Vagina (tissue), 2 donors: ENCODE measurements at places on chromosomes 1 and 21.
A peak's percentile ranks its signal among the peaks of the same experiment; 100 is the strongest.

DNA sequence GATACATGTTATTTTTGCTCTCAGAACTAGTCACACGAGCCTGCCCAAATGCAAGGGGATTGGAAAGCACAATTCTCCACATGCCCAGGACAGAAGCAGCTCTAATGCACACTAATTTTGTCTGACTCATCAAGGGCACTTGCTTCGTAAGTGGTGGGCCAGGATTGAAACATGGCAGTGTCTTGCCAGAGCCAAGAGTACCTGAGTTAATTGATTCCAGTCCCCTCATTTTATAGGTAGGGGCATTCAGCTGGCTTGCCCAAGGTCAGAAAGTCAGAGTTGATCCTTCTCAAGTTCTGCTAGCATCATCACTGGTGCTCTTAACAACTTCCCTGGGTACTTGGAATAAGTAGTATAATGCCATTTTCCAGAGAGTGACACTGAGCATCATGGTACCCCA lies 356.1 kb downstream of the ZNF326 start:
- no peak for DNase-seq
- no peaks in the 10 kb centered on the region for H3K4me1 ChIP-seq
- no peak overlapping the region for H3K4me3 ChIP-seq
- H3K27me3 ChIP-seq: no peaks in the 10 kb centered on the region
- no peaks in the 10 kb centered on the region for H3K36me3 ChIP-seq

DNA sequence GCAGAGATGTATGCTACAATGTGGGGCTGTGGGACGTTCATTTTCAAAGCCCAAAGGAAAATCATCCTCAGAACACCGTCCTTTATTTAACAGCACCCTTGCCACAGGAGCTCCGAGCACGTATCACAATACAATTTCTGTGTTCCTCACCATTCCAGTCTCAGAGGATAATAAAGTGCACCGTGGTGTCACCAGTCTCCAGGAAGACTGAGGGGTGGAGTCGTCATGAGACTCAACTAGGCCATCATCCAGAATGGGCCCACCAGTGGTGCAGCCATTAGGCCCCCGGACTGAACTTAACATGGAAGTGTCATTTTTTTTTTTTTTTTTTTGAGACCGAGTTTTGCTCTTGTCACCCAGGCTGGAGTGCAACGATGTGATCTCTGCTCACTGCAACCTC lies 17.2 kb downstream of the SEC16B start:
- DNase-seq: no peak
- no peak overlapping the region for H3K4me3 ChIP-seq
- H3K36me3 ChIP-seq: peaks cover under 1% of the 10 kb centered on the region
- no peaks in the 10 kb centered on the region for H3K27me3 ChIP-seq
- no peaks in the 10 kb centered on the region for H3K4me1 ChIP-seq
- H3K27ac ChIP-seq: no peak overlapping the region

GRCh38 chr1:24199291-24199900 lies 12.3 kb upstream of the IFNLR1 start:
- no peak for DNase-seq
- H3K4me1 ChIP-seq: peaks cover 18% of the 10 kb centered on the region
- no peak overlapping the region for H3K4me3 ChIP-seq
- no peak overlapping the region for H3K27ac ChIP-seq

GRCh38 chr1:157088607-157089006 lies 11.0 kb downstream of the ETV3L start:
- H3K27ac ChIP-seq: no peak overlapping the region
- no peak for DNase-seq
- H3K27me3 ChIP-seq: no peaks in the 10 kb centered on the region
- no peaks in the 10 kb centered on the region for H3K36me3 ChIP-seq

DNA sequence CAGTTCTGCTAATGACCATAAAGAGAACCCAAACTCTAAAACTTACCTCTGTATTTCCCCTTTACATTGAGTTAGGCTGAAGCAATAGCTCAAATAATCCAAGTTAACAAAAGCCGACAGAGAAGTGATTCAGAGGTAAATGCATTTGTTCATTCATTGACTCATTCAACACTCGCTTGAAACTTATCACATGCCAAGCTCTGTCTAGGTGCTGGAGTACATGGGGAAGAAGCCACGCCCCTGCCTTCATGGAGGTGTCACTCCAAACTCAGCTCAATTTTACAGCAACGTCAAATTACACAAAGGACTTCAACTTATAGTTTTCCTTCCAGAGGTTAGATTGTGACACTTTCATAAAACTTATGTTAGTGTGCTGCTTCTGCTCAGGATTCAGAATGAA lies 45.8 kb downstream of the SLC25A24 start:
- no peaks in the 10 kb centered on the region for H3K27me3 ChIP-seq
- H3K36me3 ChIP-seq: peaks cover 47% of the 10 kb centered on the region
- no peak overlapping the region for H3K4me3 ChIP-seq
- H3K4me1 ChIP-seq: no peaks in the 10 kb centered on the region
- DNase-seq: no peak

DNA sequence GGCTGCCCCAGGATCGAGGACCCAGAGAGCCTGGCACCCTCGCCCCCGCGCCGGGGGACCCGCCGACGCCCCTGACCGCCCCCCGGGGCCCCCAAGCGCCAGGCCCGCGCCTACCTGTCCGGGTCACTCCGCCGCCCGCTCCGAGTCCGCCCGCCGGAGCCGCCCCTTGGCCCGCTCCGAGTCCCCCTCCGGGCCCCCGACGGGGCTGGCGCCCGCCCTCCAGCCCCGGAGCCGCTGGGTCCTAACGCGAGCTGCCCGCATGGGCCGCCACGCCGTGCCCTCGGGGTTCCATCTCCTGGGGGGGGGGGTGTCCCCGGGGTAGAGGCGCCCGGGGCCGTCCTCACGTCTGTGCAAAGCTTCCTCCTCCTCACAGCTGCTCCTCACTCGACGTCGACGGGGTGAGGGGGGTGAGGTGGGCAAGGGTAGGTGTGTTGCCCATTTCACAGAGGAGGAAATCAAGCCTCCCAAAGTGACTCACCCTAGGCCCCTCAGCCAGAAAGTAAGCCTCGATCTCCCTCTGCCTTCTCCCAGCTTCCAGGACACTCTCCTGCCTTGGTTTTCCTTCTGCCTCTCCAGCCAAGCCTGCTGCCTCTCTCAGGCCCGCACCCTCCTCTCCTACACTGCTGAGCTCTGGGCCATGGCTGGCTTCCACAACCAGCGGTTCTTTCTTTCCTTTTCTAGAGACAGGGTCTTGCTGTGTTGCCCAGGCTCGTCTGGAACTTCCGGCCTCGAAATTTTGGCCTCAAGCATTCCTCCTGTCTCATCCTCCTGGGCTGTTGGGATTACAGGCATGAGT lies at the start of gene MFAP2:
Gene MFAP2, minus strand, starts transcription at position 148 of the 796 bp plus-strand sequence. CDS start 2,347 bp downstream, outside the sequence.
- no peaks in the 10 kb centered on the region for H3K27me3 ChIP-seq
- peak within 1 kb of the TSS; percentile 51 for H3K4me3 ChIP-seq
- H3K4me1 ChIP-seq: peaks cover 57% of the 10 kb centered on the region
- H3K36me3 ChIP-seq: no peaks in the 10 kb centered on the region
- no peak for DNase-seq

DNA sequence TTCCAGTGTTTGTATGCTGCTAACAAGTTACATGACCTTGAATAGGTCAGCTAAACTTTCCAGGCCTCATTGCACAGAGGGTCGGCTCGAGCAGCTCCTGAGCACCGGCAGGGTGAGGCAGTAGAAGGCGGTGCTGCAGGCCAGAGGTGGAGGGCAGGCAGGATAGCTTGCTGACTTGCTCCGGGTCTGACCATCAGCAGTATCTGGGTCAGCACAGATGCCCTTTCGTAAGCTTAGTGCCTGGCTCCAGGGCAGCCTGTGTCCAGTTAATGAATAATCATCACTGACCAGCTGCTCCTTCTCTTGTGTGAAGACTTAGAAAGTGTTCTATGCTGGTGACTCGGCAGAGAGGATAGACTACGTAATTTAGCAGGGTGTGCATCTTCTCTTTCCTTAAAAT lies 6.9 kb downstream of the MAPKAPK2 start:
- peaks cover 100% of the 10 kb centered on the region for H3K4me1 ChIP-seq
- DNase-seq: no peak
- no peaks in the 10 kb centered on the region for H3K36me3 ChIP-seq
- H3K27me3 ChIP-seq: no peaks in the 10 kb centered on the region

GRCh38 chr1:222736470-222736869 lies 532 bp upstream of the FAM177B start:
- no peak overlapping the region for H3K27ac ChIP-seq
- H3K27me3 ChIP-seq: no peaks in the 10 kb centered on the region
- DNase-seq: no peak
- H3K36me3 ChIP-seq: no peaks in the 10 kb centered on the region
- no peaks in the 10 kb centered on the region for H3K4me1 ChIP-seq

GRCh38 chr1:23528250-23528978 lies 2.6 kb downstream of the E2F2 start:
- no peaks in the 10 kb centered on the region for H3K36me3 ChIP-seq
- no peaks in the 10 kb centered on the region for H3K27me3 ChIP-seq
- peaks cover 53% of the 10 kb centered on the region for H3K4me1 ChIP-seq
- DNase-seq: no peak
- H3K27ac ChIP-seq: no peak overlapping the region
- H3K4me3 ChIP-seq: no peak overlapping the region

DNA sequence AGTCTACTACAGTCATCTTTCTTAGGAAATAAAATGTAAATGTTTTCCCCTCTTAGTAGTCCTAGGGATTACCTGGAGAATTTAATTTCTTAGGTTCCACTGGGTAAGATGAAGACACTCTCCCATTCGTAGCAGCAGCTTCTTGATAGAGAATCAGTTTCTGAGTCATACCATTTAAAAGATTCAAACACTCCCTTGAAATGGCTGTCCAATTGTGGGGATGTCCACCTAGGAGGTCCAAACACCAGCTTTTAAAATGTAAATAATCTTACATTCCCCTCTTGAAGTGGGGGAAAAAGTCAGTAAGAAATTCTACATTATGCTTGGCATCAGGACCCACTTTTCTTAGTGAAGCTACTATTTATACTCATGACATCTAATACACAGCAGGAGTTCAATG lies 37.5 kb downstream of the NDC1 start:
- no peaks in the 10 kb centered on the region for H3K4me1 ChIP-seq
- H3K27ac ChIP-seq: no peak overlapping the region
- H3K27me3 ChIP-seq: no peaks in the 10 kb centered on the region

GRCh38 chr1:111082421-111083203 lies 57.3 kb downstream of the DRAM2 start:
- no peak overlapping the region for H3K27ac ChIP-seq
- no peaks in the 10 kb centered on the region for H3K27me3 ChIP-seq
- no peak overlapping the region for H3K4me3 ChIP-seq
- H3K4me1 ChIP-seq: no peaks in the 10 kb centered on the region
- DNase-seq: no peak

DNA sequence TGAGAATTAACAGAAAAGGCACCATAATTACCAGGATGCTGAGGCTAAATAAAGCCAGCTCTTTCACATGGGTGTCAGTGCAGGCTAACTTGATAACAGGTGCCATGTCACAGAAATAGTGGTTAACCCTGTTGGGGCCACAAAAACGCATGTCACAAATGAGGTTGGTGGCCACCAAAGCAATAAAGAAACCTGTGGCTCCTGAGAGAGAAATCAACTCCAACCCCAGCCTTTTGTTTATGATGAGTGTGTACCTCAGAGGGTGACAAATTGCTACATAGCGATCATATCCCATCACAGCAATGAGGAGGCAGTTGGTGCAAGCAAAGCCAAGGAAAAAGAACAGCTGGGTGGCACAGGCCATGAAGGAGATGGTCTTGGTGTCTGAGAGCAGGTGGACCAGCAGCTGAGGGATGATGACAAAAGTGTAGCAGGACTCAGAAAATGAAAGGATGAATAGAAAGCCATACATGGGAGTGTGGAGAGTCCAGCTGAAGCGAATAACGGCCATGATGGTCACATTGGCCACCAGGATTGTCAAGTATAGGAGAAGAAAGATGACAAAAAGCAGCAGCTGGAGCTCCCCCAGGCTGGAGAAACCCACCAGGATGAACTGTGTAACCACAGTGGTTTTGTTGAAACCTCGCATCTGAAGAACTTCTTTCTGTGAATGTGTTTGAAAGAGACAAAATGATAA lies at the start of gene OR10T2:
Gene OR10T2, minus strand, starts transcription at position 649 of the 697 bp plus-strand sequence. Its CDS starts 0 bp downstream, at position 649.
- no peak for DNase-seq
- H3K4me1 ChIP-seq: no peaks in the 10 kb centered on the region
- H3K27ac ChIP-seq: no peak within 1 kb of the TSS
- H3K4me3 ChIP-seq: no peak within 1 kb of the TSS
- no peaks in the 10 kb centered on the region for H3K36me3 ChIP-seq
